ENCODE measurements at places on chromosomes 5 and 9. TPM values are rescaled to one million over a fixed set of nuclear protein-coding genes. Genes with fewer than 3 reads are reported as not detected.

Gene TMCO6
- total RNA-seq = 43.7 TPM

Gene ATOSB
- total RNA-seq = 12.0 TPM

Gene PCDHGA10
- not detected for total RNA-seq

Gene IFNA2
- total RNA-seq = not detected

Gene KIF20A
- total RNA-seq = 52.4 TPM

Gene SPINK4
- total RNA-seq = not detected
